Hematopoietic multipotent progenitor cell treated with erythropoietin and hydrocortisone succinate and interleukin-3 and kit ligand, for 8 days (in vitro differentiated cells): ENCODE measurements at places on chromosomes 5 and 9.

DNA sequence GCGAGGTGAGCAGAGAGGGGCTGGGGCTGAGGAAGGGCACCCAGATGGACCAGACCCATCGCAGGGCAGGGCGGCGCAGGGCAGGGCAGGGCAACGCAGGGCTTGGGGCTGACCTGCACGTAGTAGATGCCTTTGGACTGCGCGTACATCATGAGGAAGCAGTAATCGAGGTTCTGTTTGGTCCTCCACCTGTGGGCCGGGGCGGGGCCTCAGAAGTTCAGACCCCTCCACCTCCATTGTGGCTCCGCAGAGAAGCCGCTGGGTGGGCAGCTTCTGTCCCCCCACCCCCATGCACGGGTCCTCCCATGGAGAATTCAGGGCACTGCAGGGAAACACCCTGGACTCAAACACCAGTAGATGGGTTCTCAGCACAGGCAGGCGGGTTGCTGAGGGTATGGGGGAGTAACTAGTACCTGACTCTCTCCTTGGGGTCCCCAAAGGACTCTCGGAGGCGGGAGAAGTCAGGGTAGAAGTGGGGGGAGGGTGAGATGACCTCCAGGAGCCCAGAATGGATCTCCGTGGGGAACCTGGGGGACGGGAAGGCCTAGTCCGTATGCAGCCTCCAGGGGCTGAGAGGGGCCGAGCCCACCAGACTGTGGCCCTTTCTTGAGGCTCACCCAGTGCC, 6.4 kb downstream of the LTC4S start:
- no peak for DNase-seq

- DNase-seq: no peak
These were observed 17.6 kb downstream of the NCS1 start for GRCh38 chr9:130189840-130190239.

- no peak for DNase-seq
These were observed 1467.1 kb downstream of the FOXD4L5 start for GRCh38 chr9:63817622-63818518.

DNA sequence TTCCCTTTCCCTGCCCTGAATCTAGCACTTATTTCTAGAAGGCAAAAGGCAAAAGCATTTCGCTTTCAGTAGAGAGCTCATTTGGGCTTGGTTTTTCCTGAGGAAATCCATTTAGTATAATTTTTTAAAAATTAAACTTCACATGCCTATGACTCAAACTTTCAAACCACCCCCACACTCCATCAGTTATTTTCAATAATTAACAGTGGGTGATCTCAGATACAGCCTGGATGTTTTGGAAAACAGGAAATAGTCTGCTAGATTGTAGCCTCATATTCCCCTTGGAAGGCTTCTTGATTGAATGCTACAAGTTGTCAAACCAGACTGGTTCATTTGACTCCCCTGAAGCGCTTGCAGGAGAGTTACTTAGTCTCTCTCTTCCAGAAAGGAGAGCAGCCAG, 40.6 kb downstream of the SEMA5A start:
- no peak for DNase-seq

- DNase-seq: no peak
These were observed 83.7 kb downstream of the PDE6A start for GRCh38 chr5:149860801-149861322.

DNA sequence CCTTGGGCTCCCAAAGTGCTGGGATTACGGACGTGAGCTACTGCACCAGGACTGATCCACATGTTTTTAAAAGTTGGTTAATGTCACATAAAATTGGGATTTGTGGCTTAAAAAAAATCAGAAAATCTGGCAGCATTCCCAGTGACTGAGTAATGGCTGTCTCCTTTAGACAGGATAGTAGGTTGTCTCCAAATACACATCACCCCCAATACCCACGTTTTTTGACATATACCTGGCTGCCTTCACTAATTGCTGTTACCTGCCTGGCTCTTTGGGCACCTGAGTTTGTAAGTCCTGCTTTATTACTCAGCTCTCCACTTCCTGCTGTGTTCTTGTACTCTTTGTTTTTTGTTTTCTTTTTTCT, 84.8 kb downstream of the KDM4C start:
- DNase-seq: no peak

GRCh38 chr5:173265433-173265832, 30.4 kb upstream of the NKX2-5 start:
- DNase-seq: no peak
